ENCODE measurements at places on chromosomes 1 and 21.

DNA sequence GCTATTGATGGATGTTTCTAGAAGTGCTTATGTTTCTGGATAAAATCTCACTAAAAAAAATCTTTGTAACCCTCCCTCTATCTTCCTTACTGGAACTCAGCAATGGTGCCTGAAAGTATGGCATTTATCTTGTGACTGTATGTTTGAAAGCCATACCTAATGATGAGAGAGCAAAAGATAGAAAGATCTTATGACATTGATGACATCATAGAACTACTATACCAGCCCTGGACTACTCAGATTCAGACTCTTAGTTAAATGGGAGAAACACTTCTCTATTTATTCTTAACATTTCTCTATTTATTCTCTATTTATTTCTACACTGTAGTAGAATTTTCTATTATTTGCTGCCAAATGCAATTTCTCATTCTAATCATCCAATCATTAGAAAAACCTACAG is 32.7 kb upstream of the SYCP1 start:
- no peak for DNase-seq

GRCh38 chr1:22296701-22297591 is 154.0 kb upstream of the WNT4 start:
- DNase-seq: no peak

DNA sequence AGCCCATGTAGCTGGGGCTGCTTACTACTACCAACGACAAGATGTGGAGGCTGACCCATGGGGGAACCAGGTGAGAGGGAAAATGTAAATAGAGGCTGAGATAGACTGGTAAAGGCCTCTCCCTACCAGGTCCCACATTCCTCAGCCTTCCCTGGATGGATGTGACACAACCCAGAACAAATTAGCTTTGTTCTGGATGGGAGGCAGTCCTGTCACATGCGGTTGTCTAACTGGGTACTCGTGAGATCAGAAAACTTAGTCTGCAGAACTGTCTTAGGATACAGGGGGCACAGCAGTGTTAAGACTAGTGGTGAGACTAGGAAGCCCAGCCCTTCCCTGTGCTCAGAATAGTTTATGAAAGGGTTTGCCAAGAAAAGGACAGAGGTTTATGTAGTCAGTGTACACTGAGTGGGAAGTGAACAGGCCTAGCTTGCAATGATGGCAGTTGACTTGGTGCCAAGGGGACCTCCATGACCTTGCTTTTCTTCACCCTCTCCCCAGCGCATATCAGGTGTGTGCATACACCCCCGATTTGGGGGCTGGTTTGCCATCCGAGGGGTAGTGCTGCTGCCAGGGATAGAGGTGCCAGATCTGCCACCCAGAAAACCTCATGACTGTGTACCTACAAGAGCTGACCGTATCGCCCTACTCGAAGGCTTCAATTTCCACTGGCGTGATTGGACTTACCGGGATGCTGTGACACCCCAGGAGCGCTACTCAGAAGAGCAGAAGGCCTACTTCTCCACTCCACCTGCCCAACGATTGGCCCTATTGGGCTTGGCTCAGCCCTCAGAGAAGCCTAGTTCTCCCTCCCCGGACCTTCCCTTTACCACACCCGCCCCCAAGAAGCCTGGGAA is 8.4 kb downstream of the MMACHC start:
- no peak for DNase-seq

- DNase-seq: peak; percentile 70
Measured at GRCh38 chr1:24391882-24392603, 21.5 kb downstream of the STPG1 start.

- DNase-seq: no peak
Measured at GRCh38 chr21:19648391-19648790, 1244.8 kb upstream of the TMPRSS15 start.

GRCh38 chr1:205525495-205526285 is 21.2 kb downstream of the CDK18 start:
- DNase-seq: no peak

DNA sequence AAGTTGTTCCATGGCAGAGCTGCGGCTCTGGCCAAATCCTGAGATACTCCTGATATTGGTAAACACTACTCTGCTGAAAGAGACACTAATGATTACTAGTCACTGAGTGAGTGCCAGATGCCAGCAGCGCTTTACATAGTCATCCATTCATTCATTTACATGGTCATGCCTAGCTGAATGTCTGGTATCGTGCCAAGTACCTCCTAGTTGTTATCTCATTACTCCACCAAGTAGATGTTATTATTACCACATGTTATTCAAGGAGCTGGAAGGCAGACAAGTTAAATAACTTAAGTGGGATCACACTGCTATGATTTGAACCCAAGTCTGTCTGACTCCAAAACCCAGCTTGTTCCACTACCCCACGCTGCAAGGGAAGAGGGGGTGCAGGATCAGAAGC is 4.7 kb downstream of the OLFML2B start:
- no peak for DNase-seq

- DNase-seq: peak; percentile 86
Measured at GRCh38 chr1:160629286-160630210, 17.3 kb downstream of the SLAMF1 start.

GRCh38 chr1:247472035-247472434 is 14.1 kb upstream of the OR2B11 start:
- DNase-seq: no peak

- no peak for DNase-seq
Measured at GRCh38 chr21:32389337-32390015, 3.3 kb downstream of the URB1 start.

DNA sequence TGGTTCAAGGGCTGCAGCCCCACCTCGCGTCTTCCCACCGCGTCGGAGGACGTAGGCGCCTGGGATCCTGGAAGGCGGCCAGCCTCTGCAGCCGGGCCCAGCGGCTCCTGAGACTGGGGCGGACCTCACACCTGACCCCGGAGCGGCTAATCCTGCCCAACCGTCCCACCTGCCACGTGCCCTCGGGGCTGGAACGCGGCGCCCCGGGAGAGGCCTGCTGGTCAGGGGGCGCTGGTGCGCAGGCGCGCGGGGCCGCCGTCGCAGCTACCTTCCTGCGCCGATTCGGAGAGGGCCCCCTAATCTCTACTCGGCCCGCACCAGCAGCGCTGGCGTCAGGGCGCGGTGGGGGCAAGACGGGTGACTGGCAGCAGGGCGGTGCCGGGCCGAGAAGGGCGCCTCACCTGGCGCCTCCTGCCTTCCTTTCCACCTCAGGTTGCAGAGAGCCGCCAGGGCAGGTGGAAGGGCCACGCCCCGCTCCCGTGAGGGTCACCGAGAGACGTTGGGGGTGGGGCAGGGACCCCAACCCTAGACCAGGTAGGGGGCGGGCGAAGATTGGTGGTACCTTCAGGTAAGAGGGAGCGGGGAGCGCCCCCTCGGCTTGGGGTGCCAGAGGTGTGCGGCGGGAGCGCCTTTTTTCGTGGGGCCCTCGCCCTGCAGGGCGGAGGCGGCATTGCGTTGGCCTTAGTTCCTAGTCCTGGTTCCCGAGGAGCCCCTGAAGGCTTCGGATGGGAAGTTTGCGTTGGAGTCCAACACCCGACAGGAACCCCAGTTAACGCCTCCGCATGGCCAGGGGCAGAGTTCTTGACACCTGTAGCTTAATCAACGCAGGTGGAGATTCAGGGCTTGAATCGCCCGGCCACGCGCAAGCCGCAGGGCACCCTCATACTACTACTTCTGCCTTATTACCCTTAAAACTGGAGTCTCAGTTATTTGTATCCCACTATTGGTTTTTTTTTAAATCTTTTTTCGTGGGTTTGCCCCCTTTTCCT is at the start of gene TDRD5:
TSS of gene TDRD5 (plus strand) at position 241 of the 989 bp plus-strand sequence. CDS start 784 bp downstream, outside the sequence.
- no peak for DNase-seq

GRCh38 chr1:243268751-243269460 is 13.1 kb downstream of the SDCCAG8 start:
- no peak for DNase-seq

DNA sequence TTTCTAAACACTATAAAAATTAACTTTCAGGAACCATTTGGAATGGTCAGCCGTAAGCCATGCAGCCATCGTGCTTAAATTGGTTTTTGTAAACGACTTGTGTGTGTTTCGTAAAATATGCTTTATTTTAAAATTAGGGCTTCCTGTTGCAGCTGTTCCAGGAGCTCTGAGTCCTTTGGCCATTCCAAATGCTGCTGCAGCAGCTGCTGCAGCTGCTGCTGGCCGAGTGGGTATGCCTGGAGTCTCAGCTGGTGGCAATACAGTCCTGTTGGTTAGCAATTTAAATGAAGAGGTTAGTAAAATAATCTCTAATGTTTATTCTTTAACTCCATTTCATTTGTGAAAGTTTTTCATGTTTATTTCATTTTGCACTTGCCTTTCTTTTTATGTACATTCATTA is 83.1 kb downstream of the PTBP2 start:
- DNase-seq: no peak

- DNase-seq: no peak
Measured at GRCh38 chr1:77906019-77906545, 17.7 kb downstream of the NEXN start.

- no peak for DNase-seq
Measured at GRCh38 chr1:114512595-114513280, 1.7 kb upstream of the TRIM33 start.

- DNase-seq: no peak
Measured at GRCh38 chr1:6027591-6027990, 18.1 kb upstream of the KCNAB2 start.

DNA sequence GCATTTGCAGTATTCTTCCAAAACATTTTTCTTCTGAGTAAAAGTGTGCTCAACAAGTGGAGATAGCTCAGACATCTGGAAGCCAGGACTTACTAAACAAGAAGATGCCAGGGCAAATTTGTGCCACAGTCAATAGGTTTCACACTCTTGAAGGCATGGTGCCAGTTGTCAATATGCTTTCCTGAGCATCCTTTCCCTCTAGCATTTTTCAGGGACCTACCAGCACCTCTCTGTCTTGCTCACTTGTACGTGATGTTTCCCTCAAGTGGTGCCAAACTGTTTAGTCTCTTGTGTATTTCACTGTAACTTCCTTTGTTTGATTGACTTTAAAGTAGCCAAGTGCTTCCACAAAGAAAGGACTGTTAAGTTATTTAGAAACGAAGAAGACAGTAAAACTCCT is 194.0 kb upstream of the SGIP1 start:
- no peak for DNase-seq

DNA sequence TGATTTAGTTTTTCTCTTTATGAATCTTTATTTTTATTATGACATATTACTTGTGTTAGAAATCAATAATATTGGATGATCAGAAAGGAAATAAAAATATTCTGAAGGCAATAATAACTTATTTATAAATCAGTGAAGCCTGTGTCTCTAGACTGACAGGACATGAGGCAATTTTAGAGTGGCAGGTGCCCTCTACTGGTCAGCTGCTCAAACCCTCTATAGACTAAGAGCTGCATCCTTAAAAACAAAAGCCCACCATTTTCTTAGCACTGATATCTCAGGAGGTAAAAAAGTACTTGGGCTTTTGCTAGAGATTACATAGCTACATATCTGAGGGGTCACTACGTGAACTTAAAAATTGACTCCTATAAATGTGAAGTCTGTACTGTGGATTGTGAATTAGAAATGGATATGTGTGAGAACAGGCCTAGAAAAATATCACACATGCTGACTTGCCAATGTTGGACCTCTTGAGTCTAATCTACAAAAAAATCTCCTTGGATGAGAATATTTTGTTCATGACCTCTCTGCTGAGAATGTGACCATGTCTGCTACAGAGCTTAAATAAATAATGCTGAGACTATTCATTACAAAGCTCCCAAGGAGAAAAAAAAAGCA is 597.9 kb upstream of the ADAMTS5 start:
- no peak for DNase-seq

GRCh38 chr1:61307422-61308142 is 225.2 kb downstream of the NFIA start:
- no peak for DNase-seq

DNA sequence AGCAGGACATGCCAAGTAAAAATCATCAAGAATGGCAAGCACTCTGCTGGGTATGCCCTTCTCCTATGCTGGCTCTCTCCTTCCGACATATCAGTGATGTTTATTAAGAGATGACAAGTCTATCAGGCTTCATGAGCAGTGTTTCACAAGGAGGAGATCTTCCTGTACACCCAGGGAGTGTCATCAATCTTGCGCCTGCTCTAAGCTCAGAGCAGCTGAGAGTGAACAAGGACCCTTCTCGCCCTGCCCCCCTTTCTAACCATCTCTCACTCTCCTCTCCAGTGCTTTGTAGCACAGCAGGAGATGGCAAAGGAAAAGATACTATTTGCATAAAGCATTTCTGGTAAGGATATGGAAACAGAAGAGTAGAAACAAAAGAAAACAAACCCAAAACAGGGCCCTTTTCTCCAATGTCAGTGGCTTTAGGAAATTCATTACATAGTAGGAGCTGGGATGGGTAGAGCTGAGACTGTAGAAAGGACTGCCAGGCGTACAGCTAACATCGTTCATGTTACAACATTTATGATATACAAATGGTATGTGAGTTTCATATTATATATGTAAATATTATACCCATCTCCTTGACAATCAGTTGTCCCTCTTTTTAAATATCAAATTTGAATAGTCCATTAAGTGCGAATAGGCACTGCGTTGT is 201.7 kb downstream of the NUF2 start:
- no peak for DNase-seq

DNA sequence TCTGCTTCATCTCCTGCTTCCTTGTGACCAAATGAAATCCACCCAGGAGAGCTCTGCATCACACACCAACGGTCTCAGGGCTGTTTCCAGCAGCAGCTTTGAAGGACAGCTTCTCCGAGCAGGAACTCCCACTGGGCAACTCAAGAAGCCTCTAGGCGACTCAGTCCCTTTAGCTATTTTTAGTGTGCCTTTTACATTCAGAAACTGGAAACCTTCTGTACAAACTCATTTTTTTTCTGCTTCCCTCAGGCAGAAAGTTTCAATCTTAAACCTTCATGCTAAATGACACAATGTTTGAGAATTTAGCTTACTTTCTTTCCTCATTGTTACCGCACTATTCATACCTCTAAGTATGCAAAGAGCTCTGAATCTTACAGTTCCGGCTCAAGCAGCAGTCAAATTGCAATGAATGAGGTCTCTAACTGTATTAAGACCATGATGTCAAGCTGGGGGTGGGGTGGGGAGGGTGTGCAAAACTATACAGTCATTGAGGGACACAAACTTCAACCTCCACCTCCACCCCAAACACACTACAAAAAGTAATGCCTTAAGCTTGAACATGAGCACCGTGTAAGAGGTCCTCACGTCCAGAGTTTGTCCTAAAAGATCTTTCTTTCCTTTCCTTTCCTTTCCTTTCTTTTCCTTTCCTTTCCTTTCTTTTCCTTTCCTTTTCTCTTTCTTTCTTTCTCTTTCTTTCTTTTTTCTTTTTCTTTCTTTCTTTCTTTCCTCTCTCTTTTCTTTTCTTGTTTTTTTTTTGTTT is 16.4 kb upstream of the TARBP1 start:
- no peak for DNase-seq

DNA sequence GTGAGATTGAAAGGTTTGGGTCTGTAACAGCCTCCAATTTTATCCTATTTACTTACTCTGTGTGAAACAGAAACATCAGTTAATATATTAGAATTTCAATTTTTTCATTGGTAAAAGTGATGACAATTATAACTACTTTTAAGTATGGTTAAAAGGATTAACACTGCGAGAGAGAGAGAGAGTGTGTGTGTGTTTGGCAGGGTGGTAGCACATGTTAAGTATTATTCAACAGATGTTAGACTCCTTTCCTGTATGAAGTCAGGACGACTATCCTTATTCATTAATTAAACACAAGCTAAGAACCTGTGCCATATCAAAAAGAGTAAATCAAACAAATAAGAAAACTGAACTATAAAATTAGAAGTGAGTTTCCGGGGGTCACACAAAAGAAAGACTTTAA is 662.5 kb downstream of the PLPP3 start:
- DNase-seq: no peak
